Activated CD4-positive, alpha-beta T cell treated with anti-CD3 and anti-CD28 coated beads, Interleukin-2, amount 10 ng/mL, durations not matched to agents 24 days and 14 days (primary cell): ENCODE measurements at places on chromosomes 1 and 21. TPM values are rescaled to one million over a fixed set of nuclear protein-coding genes. Genes with fewer than 3 reads are reported as not detected.

DNA sequence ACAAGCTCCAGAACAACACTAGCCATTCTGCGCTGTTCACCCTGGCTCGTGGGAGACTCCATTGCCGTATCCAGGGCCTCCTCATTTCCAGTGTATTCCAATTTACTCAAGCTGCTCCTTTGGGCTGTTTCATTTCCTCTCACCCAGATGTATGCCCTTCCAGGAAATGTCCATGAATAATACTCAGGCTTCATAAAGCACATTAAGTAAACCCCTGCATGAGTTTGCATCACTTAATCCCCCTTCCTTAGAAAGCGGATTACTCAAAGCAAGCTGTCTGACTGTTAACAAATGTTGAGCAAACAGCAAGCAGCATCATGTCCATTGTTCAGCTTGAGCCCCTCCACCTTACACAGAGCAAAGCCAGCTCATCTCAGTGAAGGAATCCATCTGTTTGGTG, 403.6 kb upstream of the PBX1 start:
- no peak for DNase-seq

GRCh38 chr1:66182551-66183178, 351.3 kb upstream of the SGIP1 start:
- peak; percentile 84 for DNase-seq

- DNase-seq, result no peak
Observed at GRCh38 chr1:25689686-25690381, 73.2 kb downstream of the MAN1C1 start.

GRCh38 chr1:182035097-182035770, 26.3 kb downstream of the ZNF648 start:
- no peak for DNase-seq

GRCh38 chr1:100351095-100351887, 1.0 kb upstream of the CDC14A start:
- DNase-seq, result peak; percentile 96

- peak; percentile 86 for DNase-seq
Observed at GRCh38 chr1:224380003-224380402, 23.3 kb downstream of the CNIH4 start.

DNA sequence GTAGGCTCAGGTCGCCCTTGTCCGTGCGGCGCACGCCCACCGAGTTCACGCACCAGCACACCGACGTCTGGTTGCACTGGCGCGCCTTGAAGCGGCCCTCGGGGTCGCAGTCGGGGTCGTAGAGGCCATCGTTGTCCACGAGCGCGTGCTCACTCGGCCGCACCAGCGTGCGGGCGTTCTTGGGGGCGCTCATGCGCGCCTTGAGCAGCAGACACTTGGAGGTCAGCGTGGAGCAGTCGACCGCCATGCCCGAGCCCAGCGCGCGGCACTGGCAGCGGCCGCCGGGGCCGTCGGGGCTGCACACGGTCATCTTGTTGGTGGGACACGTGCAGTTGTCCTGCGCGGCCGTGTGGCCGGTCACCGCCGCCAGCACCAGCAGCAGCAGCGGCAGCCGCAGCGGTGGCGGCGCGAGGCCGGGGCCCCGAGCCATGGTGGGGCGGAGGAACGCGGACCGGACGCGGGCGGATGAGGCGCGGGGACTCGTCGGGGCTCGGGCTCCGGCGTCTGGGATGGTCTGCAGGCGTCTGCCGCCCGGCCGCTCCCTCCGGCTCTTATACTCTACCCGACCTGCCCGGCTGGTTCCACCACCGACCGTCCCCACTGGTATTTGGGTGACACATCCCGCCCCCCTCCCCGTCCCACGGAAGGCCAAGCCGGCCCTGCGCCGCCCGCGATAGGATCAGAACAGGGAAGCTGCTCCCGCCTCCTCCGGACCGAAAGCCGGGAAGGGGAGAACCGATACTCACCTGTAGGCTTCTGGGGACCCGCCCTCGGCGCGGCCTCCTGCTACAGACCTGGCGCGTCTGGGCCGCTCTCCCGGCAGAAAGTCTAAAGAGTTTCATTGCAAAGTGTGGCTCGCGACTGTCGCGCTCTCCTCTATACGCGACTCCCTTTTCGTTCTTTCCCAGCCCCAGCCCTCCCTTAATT, at the start of gene TACSTD2:
Gene TACSTD2 (minus strand): TSS at position 526 of the 927 bp plus-strand sequence. CDS start 96 bp downstream, at position 430.
- peak; percentile 61 for DNase-seq

DNA sequence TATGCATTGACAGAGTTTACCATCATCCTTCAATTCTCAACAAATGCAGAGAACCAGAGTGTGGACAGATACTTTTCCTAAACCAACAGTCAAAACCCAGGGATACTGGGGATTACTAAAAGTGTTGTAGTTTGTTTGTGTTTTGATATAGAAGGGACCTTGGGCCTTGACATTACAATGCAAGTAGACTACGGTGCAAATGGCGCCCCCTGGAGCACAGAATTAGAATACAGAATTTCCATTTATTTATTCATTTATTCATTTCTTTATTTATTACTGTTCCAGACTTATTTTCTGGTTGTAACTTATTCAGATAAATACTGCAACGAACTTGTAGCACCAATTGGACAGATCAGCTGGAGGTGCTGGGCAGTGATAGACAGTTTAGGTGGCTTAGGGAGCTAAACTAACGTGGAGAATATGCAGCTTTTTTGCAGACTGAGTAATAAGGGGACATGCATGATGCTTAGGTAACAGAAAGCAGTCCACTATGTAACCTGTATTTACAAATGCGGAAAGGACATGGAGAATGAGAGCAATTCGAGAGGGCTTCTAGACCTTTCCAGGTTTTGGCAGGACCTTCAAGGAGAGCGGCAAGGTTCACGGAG, 42.6 kb downstream of the KIRREL1 start:
- peak; percentile 56 for DNase-seq

GRCh38 chr21:45854690-45855247, 126.8 kb upstream of the COL6A1 start:
- DNase-seq, result no peak

DNA sequence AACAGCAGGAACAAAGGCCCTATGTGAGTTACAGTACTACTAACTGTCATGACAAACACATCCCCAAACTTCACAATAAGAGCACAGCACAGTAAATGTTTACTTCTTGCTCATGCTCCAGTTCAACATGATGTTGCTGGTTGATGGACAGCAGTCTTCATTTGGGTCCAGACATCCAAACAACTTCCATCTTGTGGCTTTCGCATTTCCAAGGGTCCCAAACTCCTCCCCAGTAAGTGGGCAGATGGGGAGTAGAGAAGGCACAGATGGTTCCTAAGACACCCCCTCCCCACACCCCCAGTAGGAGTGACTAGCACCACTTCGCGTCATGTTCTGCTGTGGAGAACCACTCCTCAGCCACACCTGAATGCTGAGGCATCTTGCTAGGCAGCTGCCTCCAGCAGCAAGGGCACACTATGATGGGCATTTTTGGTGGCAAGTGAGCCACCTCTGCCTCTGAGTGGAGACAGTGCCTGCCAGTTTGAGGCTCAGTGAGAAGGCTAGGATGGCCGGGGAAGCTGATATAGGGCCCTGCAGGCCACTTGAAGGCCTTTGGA, 32.7 kb upstream of the CD2 start:
- no peak for DNase-seq

DNA sequence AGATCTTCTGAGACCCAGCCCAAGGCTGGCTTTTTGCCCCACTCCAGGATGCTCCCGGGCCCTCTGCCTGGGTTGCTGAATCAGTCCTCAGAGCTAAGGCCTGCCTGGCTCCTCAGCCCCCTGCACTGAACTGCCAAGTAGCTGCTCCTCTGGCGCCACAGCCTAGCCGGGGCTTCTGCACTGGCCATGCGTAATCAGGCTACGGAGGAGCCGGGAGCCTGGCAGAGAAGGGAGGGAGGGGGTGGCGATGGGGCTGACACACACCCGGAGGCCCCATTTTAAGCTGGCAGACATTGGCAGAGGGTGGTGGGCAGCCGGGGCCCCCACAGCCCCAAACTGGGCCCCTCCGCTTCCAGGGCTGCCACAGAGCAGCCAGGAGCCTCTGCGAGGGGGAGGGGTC, 38.7 kb downstream of the ALPL start:
- no peak for DNase-seq

DNA sequence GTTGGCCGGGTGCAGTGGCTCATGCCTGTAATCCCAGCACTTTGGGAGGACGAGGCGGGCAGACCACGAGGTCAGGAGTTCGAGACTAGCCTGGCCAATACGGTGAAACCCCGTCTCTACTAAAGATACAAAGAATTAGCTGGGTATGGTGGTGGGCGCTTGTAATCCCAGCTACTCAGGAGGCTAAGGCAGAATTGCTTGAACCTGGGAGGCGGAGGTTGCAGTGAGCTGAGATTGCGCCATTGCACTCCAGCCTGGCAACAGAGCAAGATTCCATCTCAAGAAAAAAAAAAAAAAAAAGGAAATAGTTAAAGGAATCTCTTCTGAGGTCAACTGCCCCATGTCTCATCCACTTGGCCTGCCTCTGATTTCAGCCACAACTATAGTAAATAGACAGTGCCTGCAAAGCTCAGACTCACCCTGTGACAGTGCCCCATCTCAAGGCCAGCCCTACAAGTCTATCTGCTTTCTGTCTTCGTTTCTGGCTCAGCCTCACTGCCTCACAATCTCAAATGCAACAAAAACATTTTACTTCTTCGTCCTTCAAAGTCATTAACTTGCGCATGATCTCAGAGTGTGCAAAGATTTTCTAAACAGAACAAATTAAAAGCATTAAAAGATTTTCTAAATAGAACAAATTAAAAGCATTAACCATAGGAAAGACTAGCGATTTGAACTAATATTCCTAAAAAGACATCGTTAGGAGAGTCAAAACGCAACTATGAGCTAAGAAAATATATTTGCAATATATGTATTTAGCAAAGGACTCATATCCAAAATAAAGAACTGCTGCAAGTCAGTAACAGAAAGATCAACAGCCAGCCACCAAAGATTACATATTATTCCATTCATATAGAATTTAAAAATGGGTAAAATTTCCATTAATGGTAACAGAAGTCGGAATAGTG, 65.0 kb upstream of the PRDX6 start:
- DNase-seq, result no peak

- DNase-seq, result peak; percentile 50
Observed at GRCh38 chr1:229693129-229693900, 67.3 kb downstream of the URB2 start.

ZNF670 gene
- 2.8 TPM in 2 replicates for total RNA-seq
